Cardiac septum (tissue), 1 donor: ENCODE measurements at places on chromosomes 12 and 14.

- DNase-seq: no peak
Observed at GRCh38 chr14:77763316-77763715, 2.4 kb upstream of the SNW1 start.

GRCh38 chr14:104797115-104798044 is 1.8 kb upstream of the AKT1 start:
- no peak for DNase-seq

- no peak for DNase-seq
Observed at GRCh38 chr14:104724407-104724980, 465 bp downstream of the ADSS1 start.

DNA sequence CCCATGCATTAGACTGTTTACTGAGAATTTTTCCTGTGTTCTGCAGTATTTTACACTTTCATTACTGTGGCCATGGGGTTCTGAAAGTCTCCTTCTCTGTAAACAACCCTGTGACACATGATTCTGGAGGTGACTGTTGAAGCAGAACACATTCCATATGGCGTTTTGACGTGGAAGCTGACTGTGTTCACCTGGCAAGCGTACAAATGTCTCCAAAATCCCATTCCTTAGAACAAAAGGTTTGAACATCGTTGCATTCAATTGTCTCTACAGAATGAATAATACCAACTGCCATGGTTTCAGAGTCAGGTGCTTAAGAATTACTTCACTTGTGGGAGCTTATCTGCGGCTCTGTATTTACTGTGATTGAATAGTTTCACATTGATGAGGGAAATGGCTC is 485.6 kb upstream of the TMEM132C start:
- no peak for DNase-seq

DNA sequence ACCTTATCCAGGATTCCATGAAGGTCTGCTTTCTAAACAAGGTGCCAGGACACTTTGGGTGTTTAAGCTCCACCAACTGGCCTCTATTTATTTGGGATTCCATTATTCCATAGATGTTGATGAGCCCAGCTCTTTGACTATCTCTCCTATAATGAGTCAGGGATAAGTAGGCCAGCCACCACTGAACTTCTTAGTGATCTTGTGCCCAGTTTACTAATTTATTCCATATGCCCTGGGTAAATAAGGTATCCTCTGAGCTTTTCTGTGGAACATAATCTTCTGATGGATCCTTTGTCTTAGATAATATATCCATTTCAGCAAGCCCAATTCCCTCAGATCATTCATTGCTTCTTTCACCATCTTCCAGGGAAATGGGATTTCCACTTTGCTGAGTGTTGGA is 535.0 kb downstream of the FOXG1 start:
- no peak for DNase-seq

- DNase-seq: no peak
Observed at GRCh38 chr12:116551952-116552772, 7.0 kb upstream of the MAP1LC3B2 start.

- DNase-seq: peak; percentile 79
Observed at GRCh38 chr14:94423453-94424056, 29.0 kb downstream of the SERPINA11 start.

GRCh38 chr12:49160399-49160798 is 28.5 kb downstream of the TUBA1A start:
- DNase-seq: no peak

DNA sequence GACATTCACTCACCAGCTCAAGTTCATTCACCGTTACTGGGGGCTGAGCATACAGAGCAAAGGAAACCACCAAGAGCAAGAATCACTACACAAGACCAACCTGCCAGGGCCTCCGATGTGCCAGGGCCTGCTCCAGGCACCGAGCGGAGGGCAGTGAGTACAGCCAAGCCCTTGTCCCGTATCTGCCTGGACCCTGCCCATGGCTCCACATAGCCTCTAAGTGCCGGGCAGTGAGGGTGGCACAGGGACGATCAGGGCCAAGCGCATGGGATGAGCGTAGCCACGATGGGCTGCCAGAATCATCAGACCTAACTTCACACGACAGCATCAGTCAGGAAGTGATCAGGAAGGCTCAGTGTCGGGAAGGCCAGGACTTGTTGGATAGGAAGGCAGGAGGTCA is 199.6 kb downstream of the BCL11B start:
- no peak for DNase-seq

GRCh38 chr14:91207008-91207407 is 37.5 kb downstream of the GPR68 start:
- no peak for DNase-seq

GRCh38 chr12:119447126-119447525 is 112.6 kb downstream of the CCDC60 start:
- DNase-seq: no peak

GRCh38 chr12:130924966-130925665 is 28.6 kb upstream of the ADGRD1 start:
- DNase-seq: no peak

DNA sequence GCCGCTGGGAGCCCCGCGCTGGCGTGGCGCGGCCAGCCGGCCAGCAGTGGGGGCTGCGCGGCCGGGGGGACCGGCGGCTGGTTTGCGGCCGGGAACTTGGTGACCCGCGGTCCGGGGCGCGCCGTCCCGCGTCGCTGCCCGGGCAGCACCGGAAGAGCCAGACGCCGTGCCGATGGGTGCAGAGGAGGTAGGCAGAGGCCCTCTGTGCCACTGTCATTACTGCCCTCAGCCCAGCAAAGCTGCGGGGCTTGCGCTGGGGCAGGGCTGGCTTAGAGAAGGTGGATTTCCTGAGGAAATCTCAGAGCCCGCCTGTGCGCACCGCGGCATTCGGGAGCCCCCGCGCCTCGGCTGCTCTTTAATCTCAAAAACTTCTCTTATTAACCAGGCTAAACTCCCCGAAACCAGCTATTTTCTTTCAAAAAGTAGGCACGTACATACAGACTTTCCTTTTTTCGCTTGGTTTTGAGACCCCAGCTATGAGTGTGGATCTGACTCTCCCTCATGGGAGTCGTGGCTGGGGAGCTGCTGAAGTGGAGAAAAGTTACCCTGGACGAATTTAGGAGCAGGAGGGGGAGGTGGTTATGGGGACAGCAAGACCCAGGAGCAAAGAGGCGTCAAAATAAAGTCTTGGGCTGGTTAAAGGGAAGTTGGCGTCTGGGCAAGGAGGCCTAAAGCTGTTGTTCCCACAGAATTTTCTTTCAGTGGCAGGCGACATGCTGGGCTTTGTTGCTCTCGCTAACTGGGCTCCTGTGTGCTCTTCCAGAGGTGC is 802 bp downstream of the SUSD6 start:
- peak; percentile 77 for DNase-seq

DNA sequence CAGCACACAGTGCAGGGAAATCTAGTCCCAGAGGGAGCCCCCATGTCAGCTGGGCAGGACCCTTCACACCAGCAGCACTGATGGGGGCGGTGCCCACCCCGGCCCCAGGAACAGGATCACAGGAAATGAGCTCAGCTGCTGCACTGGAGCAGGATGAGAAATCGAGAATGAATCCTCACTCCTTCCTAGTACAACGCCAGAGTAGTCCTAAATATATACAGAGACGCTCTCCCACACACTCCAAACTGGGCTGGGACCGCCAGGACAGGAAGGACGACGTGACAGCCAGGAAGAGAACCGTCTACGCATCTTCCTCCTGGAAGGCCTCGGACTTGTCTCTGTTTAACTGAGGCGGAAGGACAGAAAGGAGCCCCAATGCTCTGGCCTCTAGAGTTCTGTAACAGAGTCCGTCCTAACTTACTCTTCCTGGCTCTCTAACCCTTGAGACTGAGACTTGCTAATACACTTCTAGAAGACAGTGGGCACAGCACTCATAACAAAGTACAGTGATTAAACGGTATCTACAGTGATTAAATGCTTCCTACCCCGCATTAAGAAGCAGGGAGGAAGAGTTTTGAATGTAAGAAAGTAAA is 33.4 kb downstream of the CDC42BPB start:
- DNase-seq: no peak

DNA sequence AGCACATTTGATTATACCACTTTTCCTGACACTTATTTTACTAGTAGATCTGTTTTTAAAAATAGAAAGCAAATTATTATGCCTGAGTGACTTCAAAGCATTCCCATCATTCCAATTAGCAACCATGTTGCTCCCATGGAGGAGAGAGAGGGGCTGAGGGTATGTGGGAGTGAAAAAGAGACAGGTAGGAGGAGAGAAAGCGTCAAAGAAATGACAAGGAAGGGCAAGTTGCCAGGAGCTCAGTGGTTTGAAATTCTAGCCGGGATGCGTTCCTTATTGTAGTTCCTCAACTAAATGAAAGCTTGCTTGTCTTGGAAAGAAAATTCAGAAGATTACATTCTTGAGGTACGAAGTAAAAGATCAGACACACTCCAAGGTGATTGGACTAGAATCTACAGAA is 92.4 kb upstream of the PKP2 start:
- no peak for DNase-seq

GRCh38 chr12:13075118-13075480 is 28.4 kb downstream of the GSG1 start:
- no peak for DNase-seq

DNA sequence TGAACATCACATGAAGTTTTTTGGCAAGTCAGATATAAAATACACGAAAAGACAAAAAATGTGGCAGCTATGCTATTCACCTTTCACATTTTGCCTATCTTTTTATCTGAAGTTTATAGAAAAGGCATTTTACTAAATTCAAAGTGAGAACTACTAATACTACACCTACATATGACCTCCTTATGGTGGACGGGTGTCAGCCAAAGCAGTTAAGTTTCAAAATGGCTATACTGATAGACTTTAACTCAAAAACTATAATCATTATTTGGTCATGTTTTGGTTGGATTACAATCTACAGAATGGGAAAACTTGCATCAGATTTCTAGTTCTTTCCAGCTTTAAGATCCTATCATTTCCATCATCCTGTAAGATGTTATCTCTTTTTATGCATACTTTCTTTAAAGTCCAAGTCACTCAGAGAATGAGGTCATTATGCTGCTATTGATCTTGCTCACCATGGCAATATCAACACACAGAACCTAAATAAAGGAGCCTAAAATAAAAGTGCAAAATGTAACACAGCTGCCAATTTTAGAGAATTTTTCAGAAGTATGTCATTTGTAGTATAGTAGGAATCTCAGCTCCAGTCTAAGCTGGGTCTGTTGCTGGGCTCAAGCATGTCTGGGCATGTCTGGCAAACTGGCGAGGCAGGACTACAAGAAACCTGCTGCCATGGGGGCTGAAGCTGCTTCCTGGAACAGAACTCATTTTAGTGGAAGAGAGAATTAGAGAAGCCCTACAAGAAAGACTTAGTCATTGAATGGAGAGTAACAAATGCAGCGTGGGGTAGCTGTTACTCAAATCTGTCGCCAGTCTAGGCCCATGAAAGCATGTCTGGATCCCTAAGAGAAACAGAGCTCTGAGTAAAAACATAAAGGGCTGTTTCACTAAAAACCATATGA is 7.6 kb upstream of the AEBP2 start:
- DNase-seq: no peak

DNA sequence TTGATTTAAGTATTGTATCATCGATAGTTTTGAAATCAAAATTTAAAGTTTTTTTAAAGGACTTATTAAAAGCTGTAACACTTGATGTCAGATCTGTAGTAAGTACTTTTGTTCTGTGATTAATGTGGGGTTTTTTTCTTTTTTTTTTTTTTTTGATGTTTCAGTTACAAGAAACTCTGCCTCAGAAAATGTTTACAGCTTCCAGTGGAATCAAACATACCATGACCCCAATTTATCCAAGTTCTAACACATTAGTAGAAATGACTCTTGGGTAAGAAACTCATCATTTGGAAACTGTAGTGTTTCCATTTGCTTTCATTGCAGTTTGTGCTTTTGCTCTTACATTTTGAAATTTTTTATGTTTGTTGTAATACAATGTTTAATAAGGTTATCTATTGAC is 45.6 kb downstream of the TBK1 start:
- no peak for DNase-seq

DNA sequence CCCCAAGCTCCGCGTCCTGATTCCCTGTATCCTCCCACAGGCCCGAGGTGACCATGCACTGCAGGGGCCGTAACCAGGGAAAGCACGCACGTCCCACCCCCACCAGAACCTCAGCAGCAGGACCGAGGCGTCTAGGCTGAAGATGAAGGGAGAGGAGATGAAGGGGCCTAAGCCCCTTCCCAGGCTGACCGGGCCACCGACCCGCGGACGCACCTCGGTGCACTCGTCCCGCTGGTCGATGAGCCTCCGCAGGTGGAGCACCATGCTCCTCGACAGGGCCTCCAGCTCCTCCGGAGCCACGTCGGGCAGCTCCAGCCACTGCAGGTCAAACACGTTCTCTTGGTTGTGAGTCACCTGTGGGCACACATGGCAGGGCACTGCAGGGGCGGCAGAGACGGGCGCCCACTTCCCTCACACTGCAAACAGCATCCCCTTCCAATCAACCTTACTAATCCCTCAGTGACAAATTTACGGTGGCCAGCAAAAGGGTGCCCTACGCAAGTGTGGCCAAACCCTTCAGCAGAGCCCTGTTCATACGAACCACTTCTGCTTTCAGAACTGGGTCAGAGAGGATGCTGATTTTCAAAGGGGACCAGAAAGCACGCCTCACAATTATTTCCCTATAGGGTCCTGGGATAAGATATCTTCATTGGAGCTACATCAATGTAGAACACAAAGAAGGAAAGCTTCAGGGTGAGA is 77.8 kb downstream of the CCDC88C start:
- DNase-seq: no peak

GRCh38 chr14:103247169-103247606 is 86.8 kb upstream of the EIF5 start:
- no peak for DNase-seq

GRCh38 chr12:131129839-131130238 is 176.1 kb downstream of the ADGRD1 start:
- peak; percentile 53 for DNase-seq

DNA sequence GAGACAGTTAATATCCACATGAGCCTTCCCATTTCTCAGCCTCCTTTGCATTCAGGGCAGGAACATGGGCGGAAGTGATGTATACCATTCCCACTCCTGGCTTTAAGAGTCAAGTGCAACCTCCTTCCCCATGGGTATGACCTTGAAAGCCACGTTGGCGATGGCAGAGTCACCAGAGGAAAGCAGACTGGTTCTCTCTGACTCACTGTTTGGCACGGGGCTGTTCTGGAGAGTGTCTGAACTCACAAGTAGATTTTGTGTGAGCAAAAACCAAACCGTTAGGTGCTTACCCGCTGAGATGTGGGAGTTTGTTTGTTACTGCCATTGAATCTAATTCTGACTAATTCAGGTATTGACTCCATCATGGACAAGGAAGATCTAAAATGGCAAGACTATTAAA is 36.7 kb upstream of the PZP start:
- DNase-seq: no peak

DNA sequence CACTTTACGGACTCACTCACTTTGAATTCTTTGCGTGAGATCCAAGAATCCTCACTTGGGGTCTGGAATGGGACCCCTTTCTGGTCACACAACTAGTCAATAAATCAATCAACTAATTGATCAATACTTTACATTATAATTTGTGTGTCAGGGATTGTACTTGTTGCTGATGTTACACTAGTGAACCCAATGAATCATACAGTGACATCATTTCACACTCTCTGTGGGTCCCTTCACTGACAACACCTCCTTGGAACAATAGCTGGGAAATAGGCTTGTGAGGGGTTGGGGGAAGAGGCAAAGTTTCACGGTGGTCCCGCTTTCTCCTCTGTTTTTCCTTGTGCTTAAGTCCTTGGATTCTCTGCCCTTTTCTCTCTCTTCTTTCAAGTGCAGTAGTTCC is 35.0 kb downstream of the TPH2 start:
- no peak for DNase-seq
